ENCODE measurements at places on chromosomes 12 and 14. TPM values are rescaled to one million over a fixed set of nuclear protein-coding genes. Genes with fewer than 3 reads are reported as not detected.

DNA sequence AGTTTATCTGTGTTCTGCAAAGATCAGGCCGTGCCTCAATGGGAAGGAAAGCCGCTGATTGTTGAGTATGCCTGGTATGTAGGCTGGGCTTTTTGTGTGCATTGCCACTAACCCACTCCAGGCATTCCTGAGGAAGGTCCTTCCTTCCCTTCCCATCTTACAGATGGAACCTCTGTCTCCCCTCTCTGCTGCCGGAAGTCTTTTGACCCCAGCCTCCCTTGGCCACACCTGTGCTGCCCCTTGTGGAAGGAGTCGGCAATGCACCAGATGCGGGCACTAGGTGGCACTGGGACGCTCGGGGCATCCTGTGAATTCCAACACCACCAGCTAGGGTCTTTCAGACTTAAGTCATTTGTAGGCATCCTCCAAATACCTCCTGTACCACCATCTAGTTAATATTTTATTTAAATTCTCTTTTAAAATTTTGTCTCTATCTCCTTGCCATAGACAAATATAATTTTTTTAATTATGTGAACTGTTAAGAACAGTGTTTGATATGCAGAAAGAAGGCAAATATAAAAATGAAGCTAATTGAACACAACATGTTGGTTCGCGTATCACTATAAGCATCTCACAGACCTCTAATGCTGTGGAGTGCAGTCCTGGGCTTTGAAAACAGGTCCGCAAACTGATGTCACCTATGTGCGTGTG is 99.6 kb downstream of the RIN3 start:
- DNase-seq = peak; percentile 20

DNA sequence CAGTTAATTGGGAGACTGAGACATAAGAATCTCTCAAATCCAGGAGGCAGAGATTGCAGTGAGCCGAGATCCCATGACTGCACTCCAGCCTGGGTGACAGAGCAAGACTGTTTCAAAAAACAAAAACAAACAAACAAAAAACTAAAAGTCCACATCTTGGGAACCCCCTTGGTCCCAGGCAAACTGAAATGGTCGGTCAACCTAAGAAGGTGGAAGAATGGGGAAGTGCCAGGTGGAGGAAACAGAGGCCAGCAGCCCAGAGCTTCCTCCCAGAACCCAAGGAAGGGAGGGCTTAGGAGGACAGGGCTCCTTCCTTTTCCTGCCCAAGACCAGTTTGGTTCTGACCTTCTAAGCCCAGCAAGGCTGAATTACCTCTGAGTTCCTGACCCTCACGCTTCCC is 121.0 kb upstream of the FUT8 start:
- no peak for DNase-seq

DNA sequence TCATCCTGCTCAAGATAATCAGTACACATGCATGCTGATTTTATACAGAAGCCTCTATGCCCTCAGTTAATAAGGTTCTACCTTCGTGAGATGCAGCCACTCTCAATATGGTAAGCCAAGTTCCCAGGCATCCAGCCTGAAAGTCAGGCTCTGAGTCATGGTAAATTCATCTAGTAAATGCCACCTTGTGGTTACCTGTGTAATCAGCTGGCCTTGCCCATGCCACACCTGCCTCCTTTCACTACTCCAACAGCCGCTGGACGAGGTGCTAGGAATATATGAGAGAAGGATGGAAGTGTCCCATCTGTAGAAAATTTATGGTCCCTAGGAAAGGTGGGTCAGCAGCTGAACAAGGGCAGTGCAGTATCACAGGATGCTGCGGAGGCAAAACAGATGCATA is 207.3 kb downstream of the SSPN start:
- peak; percentile 7 for DNase-seq

- DNase-seq = no peak
These were observed 9.5 kb upstream of the CCDC91 start for GRCh38 chr12:28180786-28181185.

- no peak for DNase-seq
These were observed 75.5 kb upstream of the GTF2A1 start for GRCh38 chr14:81295958-81296923.

- DNase-seq = no peak
These were observed 166.6 kb upstream of the PDE3A start for GRCh38 chr12:20201733-20202132.

Gene ZDHHC22
- total RNA-seq = not detected

Gene MYO1H
- not detected for total RNA-seq

Gene EIF2S3B
- total RNA-seq = 9.2 TPM
